ENCODE measurements at places on chromosomes 6 and 20.

GRCh38 chr6:86215323-86215722 is 572.6 kb upstream of the SYNCRIP start:
- no peak for DNase-seq

- no peak for DNase-seq
Measured at GRCh38 chr6:128767150-128767549, 115.8 kb upstream of the LAMA2 start.

DNA sequence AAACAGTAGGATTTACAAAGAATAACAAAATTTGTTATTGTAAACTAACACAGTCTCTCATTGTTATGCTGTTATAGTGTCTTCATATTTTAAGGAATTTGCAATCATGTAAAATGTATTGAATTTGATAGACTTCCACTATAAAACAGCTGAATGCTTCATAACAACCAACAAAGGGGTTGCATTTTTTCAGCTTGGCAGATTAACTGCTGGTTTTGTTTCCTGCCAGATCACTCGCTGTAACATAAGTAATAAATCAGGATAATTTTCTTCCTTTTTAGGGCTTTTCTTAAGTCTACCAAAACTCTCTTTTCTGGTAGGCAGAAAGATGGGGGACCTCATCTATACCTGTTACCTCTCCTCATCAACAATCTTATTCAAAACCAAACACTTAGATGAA is 169.8 kb downstream of the SAMD5 start:
- DNase-seq, result no peak

GRCh38 chr6:11367638-11368199 is 135.3 kb upstream of the NEDD9 start:
- DNase-seq, result no peak

- no peak for DNase-seq
Measured at GRCh38 chr6:90388395-90388794, 91.8 kb upstream of the BACH2 start.

GRCh38 chr6:466564-466963 is 75.0 kb downstream of the IRF4 start:
- DNase-seq, result no peak

DNA sequence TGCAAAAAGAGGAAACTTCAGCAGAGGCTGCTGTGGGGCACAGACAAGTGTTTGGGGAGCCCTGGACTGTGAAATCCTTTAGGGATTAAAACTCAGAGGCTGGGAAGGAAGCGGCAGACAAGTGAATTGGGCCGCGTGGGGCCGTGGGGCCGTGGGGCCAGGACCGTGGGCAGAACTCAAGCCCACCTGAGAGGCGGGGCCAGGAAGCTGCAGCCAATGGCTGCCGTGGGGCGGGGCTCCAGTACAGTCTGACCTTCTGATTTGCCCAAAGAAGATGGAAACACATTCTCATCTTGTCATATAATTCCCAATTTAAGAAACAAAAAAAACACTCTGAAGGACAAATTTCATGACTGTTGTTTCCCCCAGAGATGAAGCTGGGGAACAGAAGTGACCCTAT is 55.4 kb downstream of the ANKRD60 start:
- DNase-seq, result no peak

- DNase-seq, result no peak
Measured at GRCh38 chr6:55866128-55866527, 9.3 kb downstream of the BMP5 start.

DNA sequence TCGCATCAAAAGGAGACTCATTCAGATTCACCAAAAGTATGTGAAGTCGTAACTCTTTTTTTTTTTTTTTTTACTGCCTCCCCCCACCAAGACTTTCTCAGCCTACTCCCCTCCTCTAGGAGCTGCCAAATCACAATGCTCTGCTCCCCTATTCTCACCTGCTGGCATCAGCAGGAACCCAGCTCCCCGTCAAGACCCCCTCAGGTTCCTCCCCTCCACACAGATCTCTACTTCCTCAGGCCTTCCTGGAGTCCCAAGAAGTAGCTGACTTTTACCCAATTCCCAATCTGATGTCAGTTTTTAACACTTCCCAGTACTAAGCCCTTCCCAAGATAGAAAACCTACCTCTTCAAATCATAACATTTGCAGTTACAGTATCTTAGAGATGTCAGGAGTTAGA is 39.3 kb downstream of the ARHGAP18 start:
- DNase-seq, result no peak

DNA sequence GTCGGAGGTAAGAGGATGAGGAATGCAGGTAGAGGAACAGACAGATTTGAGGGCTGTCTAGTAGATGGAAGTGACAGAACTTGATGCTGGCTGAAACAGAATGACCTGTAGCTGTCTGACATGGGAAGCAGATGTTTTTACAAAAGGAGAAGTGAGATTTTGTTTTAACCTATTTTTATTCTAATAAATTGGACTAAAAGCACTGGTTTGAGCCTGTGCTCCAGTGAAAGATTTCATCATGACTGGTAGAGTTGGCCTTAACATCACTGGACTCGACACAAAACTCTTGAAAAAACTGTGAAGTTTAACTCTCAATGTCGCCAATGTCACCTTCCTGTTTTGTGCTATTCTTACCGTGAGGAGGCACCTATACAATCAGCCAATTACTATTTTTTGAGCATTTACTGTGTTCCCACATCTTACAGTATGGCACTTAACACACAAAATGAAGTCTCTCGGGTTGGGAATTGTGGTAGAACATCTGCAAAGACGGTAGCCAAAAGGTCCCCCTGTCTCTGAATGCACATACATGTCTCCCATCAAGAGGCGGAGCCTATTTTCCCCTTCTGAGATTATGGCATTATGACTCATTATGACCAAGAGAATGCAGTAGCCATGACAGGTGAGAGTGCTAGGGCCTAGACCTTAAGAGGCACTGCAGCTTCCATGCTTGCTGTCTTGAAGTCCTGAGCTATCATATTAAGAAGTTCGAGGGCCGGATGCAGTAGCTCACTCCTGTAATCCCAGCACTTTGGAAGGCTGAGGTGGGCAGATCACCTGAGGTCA is 93.2 kb downstream of the FOXF2 start:
- no peak for DNase-seq

DNA sequence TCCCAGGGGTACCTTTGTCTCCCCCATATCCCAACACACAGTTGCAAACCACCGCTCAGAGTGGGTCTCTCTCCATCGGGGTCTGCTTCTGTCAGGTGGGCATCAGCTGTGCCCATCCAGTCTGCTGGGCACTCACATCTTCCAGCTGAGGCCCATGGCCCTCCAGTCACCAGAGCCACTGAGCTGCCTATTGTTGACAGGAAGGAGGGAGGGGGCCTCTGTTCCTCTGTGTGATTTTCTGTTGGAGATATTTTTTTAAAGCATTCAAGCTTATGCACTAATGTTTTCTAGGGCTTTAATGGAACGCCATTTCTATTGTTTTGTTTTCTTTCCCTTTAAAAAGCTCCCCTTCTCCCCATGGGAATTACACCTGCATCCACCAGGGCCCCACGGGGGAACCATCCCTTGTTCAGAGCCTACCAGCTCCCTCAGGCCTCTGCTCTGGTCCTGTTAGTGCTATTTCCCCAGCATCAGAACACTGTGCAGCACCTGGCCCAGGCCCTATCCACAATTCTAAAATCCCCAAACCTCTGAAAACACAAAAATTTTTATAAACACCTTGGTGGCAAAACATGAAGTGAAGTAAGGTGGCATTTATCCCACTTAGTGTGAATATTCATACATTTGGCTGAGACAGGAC is 326.2 kb downstream of the CD83 start:
- DNase-seq, result no peak

- no peak for DNase-seq
Measured at GRCh38 chr20:35304956-35305355, 12.7 kb upstream of the FAM83C start.

DNA sequence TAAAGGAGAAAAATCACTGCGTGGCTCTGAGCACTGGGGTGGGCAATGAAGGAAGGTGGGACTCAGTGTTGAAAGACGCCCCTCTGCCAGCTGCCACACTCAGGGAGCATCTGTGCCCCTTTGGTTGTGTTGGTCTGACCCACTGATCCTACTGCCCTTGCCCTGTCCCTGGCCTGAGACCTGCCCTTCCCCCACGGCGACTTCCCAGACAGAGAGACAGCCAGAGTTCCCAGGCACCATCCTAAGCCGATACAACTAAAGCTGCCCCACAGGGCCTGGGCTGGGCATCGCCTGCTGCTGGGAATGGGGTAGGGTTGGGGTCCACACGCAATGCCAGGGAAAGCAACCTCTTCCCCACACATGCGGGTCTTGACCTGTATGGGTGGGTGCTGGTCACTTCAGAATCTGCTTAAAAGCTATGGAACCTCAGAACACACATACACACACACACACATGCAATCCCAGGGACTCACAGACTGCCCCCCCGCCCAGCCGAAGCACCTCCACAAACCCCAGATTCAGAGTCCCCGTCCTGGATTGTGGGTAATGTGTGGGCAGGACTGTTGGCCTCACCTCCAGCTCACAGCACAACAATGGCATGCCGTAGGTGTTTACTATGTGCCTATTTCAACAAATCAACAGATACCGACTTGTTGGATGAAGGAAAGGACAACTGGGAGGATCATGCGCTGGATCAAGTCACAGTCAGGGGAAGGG is 10.9 kb upstream of the SPDEF start:
- DNase-seq, result no peak

GRCh38 chr6:18640134-18640533 is 253.0 kb downstream of the RNF144B start:
- no peak for DNase-seq

- DNase-seq, result no peak
Measured at GRCh38 chr6:159117046-159117445, 52.2 kb upstream of the FNDC1 start.

DNA sequence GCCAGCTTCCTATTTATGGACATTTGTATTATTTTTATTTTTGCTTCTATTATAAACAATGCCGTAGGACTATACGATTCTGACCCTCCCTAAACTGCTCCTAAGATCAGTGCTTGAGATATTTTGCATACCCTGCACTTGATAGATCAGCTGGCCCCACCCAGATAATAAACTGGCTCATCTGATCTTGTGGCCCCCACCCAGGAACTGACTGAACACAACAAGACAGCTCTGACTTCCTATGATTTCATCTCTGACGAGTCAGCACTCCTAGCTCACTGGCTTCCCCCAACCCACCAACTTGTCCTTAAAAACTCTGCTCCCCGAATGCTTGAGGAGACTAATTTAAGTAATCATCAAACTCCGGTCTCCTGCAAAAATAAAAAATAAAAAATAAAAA is 34.9 kb upstream of the TFAP2A start:
- DNase-seq, result no peak

- no peak for DNase-seq
Measured at GRCh38 chr20:13990465-13990864, at the start of gene SEL1L2. Gene SEL1L2 (minus strand): TSS chr20:13990614. CDS start chr20:13990534, 80 bp downstream.

DNA sequence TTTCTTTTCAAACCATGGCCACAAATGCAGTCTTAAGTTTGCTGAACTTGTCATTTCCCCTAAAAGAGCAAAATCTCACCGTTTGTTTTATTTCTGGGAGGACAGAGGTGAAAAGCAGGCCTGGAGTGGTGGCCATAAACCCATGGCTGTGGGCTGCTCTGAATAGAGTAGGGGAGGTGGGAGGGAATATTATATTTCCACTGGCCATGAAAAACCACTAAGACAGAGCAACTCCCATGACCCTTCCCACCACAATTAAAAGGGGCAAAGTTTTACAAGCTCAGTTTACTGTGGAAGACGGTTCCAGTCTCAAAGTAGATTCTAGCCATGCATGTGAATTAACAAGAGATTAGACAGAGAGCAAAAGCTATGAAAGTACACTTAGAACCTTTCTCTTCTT is 59.0 kb downstream of the IYD start:
- no peak for DNase-seq

DNA sequence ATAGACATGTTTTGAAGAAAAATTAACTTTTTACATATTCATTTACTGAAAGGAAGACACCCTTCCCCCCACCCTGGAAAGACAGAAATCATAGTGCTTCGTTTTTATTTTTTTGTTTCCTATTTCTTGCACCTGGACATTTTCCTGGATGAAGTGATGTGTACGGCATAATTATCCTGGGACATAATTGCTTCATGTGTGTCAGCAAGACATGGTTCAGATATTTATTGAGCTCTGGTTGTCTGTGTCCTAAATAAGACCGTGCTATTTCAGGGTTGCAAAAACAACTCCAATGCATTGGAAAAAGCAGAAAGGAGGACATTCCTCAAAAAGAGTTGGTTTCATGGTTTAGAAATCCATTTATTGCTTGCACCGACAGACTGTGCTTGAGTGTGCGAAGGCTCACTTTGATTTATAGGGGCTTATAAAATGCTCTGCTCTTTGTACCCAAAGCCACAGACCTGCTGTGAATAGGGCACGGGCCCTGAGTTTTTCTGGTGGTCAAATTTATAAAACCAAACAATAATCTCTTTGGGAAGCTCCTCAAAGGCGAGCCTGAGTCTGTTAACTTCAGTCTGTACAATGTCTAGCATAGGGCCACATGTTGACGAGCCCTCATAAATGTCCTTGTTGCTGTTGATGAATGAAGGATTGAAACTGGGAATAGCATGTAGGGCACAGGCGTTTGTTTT is 179.5 kb downstream of the SOX4 start:
- no peak for DNase-seq

DNA sequence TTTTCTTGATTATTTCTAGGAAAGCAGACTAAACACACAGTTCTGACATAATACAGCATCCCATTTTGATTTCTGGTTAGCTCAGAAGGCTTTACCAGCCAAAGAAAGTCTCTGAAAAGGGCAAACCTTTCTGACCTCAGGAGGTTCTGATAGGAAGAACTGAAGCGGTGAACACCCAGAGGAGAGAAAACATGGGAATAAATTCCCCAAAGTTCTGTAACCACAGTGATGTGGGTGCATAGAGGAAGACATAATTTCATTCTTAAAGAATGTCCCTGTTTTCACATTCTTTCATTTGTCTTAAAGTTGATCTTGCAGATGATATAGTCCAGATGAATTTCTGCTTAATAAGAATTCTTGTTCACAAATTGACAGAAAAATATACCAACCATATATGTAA is 60.3 kb downstream of the RSPO3 start:
- DNase-seq, result no peak

All from CD8-positive, alpha-beta memory T cell (primary cell).